ENCODE measurements at places on chromosomes 7 and 10. TPM values are rescaled to one million over a fixed set of nuclear protein-coding genes. Genes with fewer than 3 reads are reported as not detected.

Gene PLEKHS1
- not detected for total RNA-seq

Gene HOGA1
- total RNA-seq, result 0.32 TPM

Gene ALOX5
- not detected for total RNA-seq

Gene ZNF804B
- not detected for total RNA-seq

Gene STOX1
- total RNA-seq, result not detected

Gene FEZF1
- total RNA-seq, result not detected

Gene ZNF25
- 18.1 TPM for total RNA-seq

Gene ITGB8
- 12.6 TPM for total RNA-seq

Gene IFRD1
- total RNA-seq, result 78.0 TPM

Gene TMEM26
- total RNA-seq, result 0.28 TPM

Gene ENKUR
- total RNA-seq, result 0.18 TPM

Gene RPEL1
- not detected for total RNA-seq

Gene NEUROG3
- total RNA-seq, result not detected

Gene SFTPA1
- total RNA-seq, result not detected

Gene AFAP1L2
- total RNA-seq, result 0.05 TPM

Gene SLC39A12
- not detected for total RNA-seq

Gene FZD1
- total RNA-seq, result 8.3 TPM

Gene EVX1
- not detected for total RNA-seq

Gene IKZF1
- not detected for total RNA-seq

Gene CACNB2
- under 0.01 TPM for total RNA-seq

Gene TUBB8
- not detected for total RNA-seq

Gene GOLGA7B
- total RNA-seq, result not detected

Gene INPP5A
- 34.7 TPM for total RNA-seq

Gene SPAM1
- not detected for total RNA-seq

Gene H2BK1
- total RNA-seq, result not detected

Gene PRKG1
- 40.7 TPM for total RNA-seq

Gene PRLHR
- not detected for total RNA-seq

Gene ABI1
- total RNA-seq, result 31.0 TPM

Gene OR2A42
- under 0.01 TPM for total RNA-seq

Gene PNLIPRP2
- total RNA-seq, result not detected

Gene CNPY1
- total RNA-seq, result not detected

Gene NPSR1
- not detected for total RNA-seq

Gene KAT6B
- total RNA-seq, result 24.2 TPM

Gene SP8
- not detected for total RNA-seq

Gene SERPINE1
- total RNA-seq, result 2,093 TPM

Gene CALHM1
- total RNA-seq, result not detected

Gene ACTL6B
- total RNA-seq, result not detected

Gene FAM25C
- not detected for total RNA-seq
